ENCODE measurements at places on chromosomes 6 and 20.

- no peak for DNase-seq
These were observed 26.0 kb upstream of the TAAR1 start for GRCh38 chr6:132685009-132685408.

GRCh38 chr20:16580147-16580546 is 6.9 kb upstream of the KIF16B start:
- no peak for DNase-seq

DNA sequence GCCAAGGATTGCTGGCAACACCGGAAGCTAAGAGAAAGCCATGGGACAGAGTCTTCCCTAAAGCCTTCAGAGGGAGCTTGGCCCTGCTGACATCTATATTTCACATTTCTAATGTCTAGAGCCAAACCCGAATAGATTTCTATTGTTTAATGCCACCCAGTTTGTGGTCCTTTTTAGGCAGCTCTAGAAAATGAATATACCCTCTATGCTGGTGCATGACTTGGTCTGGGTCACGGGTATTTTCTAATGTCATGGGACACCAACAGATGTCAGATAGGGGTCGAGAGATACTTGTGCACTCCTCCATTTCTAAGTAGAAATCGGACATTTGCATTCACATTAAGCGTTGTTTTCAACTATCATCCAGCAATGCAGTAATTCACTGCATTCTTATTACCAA is 37.0 kb upstream of the SOX4 start:
- no peak for DNase-seq

- no peak for DNase-seq
These were observed 403.0 kb upstream of the FLRT3 start for GRCh38 chr20:14740380-14740779.

- no peak for DNase-seq
These were observed 161.4 kb upstream of the KCNG1 start for GRCh38 chr20:51184289-51184688.

GRCh38 chr20:53222932-53223331 is 250.8 kb downstream of the TSHZ2 start:
- DNase-seq = no peak

GRCh38 chr6:42118162-42119001 is 24.0 kb downstream of the C6orf132 start:
- DNase-seq = no peak

GRCh38 chr20:63273635-63274380 is 1.2 kb downstream of the ARFGAP1 start:
- DNase-seq = no peak

DNA sequence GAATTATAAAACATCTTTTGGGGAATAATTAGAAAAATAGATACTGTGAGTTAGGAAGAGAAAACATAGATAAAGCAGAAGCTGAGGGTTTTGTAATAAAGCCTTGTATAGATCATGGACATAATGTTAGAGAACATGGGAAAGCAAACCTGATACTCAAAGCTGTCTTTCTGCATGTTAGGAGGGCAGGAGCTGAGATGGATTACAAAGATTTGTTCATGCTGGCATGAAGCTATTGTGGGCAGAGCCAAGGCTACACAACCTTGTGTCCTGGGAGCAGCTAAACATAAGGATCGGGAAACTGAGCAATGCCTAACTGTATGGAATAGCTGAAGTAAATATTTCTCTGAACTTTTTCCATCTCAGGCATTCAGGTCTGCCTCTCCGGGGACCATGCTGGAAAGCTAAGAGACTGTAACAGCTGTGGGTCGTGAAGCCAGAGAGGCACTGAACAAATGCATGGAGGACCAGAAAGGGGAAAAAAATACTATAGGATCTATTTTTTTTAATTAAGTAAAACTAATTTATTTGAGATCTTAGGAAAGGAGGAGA is 28.2 kb upstream of the CNKSR3 start:
- DNase-seq = no peak

GRCh38 chr20:60035-60918 is 27.2 kb upstream of the DEFB125 start:
- DNase-seq = no peak

- no peak for DNase-seq
These were observed 66.1 kb upstream of the GLP1R start for GRCh38 chr6:38982470-38982869.
